ENCODE measurements at places on chromosomes 4 and X.

- DNase-seq = no peak
Measured at GRCh38 chr4:1099270-1099669, 14.1 kb downstream of the RNF212 start.

DNA sequence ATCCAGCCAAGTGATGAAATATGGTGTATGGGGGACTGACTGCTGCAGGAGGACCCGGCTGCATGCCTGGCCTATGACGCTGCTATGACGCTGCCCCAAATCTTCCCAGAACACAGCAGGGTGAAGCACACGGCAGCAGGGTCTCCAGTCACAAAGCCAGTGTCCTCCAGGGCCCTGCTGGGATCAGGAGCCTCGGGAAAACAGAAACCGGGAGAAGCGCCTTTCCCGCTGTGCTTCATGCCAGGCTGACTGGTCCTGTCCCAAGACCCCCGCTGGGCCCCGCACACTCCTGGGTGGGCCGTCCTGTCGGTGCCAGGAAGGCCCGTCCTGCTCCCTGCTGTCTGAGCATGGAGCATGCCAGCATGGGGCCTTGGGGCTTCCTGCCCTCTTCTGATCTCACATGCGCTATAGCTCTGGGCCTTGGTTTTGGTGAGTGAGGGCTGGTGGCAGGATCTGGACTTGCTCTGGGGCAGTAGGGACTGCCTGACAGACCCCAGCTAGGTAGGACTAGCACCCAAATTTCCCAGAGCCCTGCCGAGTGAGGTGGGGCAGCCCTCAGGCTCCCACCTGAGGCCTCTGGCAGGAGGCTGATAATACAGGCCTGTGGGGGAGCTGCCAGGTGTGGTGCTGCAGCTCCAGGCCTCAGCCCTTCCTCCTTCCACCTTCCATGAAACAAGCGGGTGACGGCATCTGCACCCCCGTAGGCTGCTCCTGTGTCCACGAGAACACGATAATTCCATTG is 64.0 kb downstream of the ACOX3 start:
- no peak for DNase-seq

DNA sequence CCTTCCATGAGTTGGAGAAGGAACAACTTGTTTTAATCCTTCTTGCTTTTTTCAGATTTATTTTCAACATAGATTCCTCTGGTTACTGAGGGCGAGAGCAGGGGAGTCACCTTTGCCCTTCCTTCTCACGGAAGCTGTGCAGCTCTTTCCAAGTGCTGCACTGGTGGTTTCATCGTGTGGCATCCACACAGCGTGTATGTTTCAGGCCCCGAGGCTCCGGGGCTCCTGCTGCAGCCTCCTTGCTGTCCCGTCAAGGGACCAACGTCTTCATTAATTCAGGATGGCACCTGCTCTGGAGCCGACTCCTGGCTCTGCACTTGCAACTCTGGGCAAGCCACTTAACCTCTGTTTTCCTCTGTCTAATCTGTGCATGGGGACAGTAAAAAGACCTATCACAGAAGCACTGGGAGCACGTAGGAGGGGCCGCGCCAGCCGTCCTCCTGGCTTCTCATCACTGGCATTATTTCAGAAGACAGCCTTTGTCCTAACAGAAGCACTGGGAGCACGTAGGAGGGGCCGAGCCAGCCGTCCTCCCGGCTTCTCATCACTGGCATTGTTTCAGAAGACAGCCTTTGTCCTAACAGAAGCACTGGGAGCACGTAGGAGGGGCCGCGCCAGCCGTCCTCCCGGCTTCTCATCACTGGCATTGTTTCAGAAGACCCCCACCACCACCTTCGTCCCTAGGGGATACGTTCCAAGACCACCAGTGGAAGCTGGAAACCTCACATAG is 117.8 kb upstream of the NKX1-1 start:
- no peak for DNase-seq

- no peak for DNase-seq
Measured at GRCh38 chr4:152028131-152028530, 267.3 kb upstream of the GATB start.

GRCh38 chr4:83783215-83783614 is 247.3 kb downstream of the GPAT3 start:
- no peak for DNase-seq

DNA sequence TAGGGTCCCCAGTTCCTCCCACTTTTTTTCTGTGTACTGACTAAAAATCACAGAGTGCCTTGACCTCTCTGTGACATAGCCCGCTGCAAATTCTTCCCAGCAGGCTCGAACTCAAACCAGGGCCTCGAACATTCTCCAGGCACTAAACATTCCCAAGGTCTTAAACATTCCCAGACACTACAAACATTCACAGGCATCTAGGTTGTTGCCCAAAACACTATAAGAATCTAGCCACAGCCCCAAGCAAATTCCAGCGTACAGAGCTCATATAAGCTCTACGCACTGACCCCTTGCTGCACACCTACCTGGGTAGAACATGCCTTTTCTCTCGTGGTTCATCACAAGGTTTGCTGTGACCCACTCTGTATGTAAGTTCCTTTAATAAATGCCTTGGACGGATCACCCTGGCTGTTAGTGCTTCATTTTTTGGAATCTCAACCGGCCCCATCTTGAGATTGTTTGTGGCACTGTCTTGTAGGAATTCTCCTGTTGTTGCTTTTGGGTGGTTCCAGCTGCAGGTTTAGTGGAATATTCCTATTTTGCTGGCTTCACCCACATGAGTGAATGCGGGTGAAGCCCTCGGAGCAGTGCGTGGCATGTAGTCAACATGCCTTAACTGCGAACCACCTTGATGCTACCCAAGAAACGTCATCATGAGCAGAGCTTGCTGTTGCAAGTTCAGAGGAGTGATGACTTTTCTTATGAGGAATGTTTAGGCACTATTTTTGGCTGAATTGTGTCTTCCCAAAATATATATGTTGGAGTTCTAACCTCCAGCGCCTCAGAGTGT is 230.0 kb downstream of the HS3ST1 start:
- DNase-seq = no peak

GRCh38 chrX:72306851-72307645 is 1.3 kb upstream of the CITED1 start:
- DNase-seq = peak; percentile 82

GRCh38 chrX:153372949-153373348 is 28.2 kb downstream of the PNMA6E start:
- no peak for DNase-seq
